ENCODE measurements at places on chromosomes 4 and X. TPM values are rescaled to one million over a fixed set of nuclear protein-coding genes. Genes with fewer than 3 reads are reported as not detected.

- no peaks in the 10 kb centered on the region for H3K4me1 ChIP-seq
- no peak overlapping the region for H3K4me3 ChIP-seq
- H3K27ac ChIP-seq, result no peak overlapping the region
- no peak for DNase-seq
- H3K36me3 ChIP-seq, result no peaks in the 10 kb centered on the region
These were observed 50.6 kb upstream of the EDA start for GRCh38 chrX:69565247-69565815.

DNA sequence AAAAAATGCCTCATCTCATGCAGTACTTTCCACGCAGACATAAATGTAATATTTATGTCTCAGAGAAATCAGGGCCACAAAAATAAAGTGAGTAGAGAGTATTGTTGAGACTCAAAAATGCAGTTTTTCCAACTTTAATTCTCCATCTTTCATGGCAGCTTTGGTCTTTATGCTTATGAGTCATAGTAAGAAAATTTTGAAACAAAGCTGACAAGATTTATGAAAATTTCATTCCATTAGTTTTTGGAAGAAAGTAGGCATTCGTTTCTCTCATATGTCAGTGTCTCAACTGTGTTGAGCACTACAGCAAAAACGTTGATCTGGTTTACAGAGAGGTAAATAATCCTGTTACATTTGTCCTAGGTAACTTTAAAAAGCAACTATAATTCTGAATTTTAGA lies 656.8 kb downstream of the IQCM start:
- H3K27ac ChIP-seq, result no peak overlapping the region
- no peaks in the 10 kb centered on the region for H3K27me3 ChIP-seq
- H3K36me3 ChIP-seq, result no peaks in the 10 kb centered on the region
- H3K4me3 ChIP-seq, result no peak overlapping the region

DNA sequence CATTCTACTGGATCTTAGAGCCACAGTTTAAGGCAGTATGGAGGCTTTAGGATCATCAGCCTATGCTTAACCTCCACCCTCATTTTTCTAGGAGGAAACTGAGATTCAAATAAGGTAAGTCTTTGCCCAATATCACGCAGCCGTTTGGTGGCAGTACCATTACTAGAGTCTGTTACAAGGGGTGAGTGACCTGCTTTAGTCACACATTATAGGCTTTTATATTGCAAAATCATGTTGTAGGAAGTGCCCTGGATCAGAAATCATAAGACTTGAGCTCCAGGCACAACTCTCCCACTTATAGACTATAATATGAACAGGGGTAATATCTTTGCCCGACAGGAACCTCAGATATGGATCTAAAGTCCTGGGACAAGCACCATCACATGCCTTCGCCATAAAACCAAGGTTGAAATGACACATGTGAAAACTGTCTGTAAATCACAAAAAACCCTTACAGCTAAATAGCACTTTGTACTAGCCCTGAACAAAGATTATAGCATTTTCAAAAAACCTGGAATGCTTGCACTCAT lies 19.2 kb downstream of the HPSE start:
- no peaks in the 10 kb centered on the region for H3K27me3 ChIP-seq
- no peak overlapping the region for H3K4me3 ChIP-seq
- no peak for DNase-seq
- no peak overlapping the region for H3K27ac ChIP-seq
- H3K36me3 ChIP-seq, result peaks cover 17% of the 10 kb centered on the region

- no peak for DNase-seq
- no peaks in the 10 kb centered on the region for H3K27me3 ChIP-seq
- H3K4me1 ChIP-seq, result no peaks in the 10 kb centered on the region
These were observed 54.0 kb downstream of the COL25A1 start for GRCh38 chr4:109248322-109248900.

Gene FAT1
- total RNA-seq, result not detected

DNA sequence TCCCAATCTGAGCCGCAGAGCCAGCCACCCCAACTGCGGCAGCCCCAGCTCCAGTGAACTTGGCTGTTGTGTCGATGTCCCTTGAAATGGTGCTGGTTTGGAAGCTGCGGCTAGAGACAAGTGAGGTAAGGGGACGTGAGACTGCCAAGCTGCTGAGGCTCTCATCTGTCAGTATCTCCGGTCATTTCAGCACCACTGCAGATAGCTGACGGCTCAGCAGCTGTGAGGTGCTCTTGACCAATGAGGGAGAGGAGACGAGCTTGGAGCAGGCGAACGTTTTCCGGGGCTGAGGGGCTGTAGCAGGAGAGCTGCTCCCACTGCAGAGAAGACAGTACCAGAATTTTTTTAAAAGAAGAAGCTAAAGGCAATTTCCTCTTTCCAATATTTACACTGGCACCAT lies 175.5 kb upstream of the CASK start:
- H3K27me3 ChIP-seq, result no peaks in the 10 kb centered on the region
- H3K27ac ChIP-seq, result no peak overlapping the region
- no peaks in the 10 kb centered on the region for H3K36me3 ChIP-seq

DNA sequence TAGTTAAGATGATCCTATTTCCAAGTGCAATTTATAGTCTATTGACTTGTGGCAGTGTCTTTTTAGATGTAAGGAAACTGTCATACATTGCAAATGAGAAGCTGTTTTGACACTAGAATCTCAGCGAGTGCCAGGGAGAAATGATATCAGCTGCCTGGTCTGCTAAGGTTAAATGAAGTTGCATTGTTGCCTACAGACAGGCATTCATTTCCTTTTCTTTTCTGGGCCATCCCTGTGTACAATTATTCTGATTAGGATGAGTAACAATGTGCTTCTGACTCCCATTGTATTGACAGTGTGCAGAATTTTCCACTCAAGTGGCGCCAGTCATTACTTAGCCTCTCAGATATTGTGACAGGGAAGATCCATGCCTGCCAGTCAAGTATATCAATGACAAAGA lies 231.2 kb downstream of the GPAT3 start:
- H3K27me3 ChIP-seq, result peaks cover 6% of the 10 kb centered on the region
- no peaks in the 10 kb centered on the region for H3K4me1 ChIP-seq
- DNase-seq, result no peak
- H3K27ac ChIP-seq, result no peak overlapping the region
- no peaks in the 10 kb centered on the region for H3K36me3 ChIP-seq
- H3K4me3 ChIP-seq, result no peak overlapping the region

- peak within 1 kb of the TSS; percentile 48 for H3K4me3 ChIP-seq
- peaks cover 12% of the 10 kb centered on the region for H3K27me3 ChIP-seq
- H3K36me3 ChIP-seq, result no peaks in the 10 kb centered on the region
- DNase-seq, result peak; percentile 14
- no peak within 1 kb of the TSS for H3K27ac ChIP-seq
These were observed at the start of gene CCDC160 for GRCh38 chrX:134236626-134237614. Gene CCDC160 (plus strand): TSS chrX:134237182. CDS start chrX:134244801, 7,619 bp downstream.

- no peaks in the 10 kb centered on the region for H3K4me1 ChIP-seq
- H3K27me3 ChIP-seq, result no peaks in the 10 kb centered on the region
- no peak for DNase-seq
- no peak overlapping the region for H3K27ac ChIP-seq
- no peak overlapping the region for H3K4me3 ChIP-seq
These were observed 144.6 kb downstream of the SOX3 start for GRCh38 chrX:140360284-140360683.

DNA sequence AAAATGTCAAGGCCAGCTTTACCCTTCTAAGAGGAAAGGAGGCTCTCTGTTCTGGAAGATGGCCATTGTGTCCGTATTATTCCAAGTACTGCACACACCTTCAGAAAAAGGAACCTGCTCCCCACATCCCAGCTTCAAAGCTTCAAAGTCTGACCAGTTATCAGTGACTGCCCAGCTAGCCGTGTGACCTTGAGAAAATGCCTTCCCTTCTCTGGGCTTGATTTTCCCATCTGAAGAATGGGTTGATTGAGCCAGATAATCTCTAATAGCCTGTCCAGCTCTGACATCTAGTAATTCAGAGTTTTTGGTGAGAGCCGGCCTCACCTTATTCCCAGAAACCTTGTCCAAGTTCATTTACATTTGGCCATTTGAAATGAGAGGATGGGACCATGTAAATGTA lies 3.0 kb downstream of the LONRF3 start:
- peaks cover 3% of the 10 kb centered on the region for H3K27me3 ChIP-seq
- DNase-seq, result no peak
- H3K36me3 ChIP-seq, result no peaks in the 10 kb centered on the region
- peaks cover 15% of the 10 kb centered on the region for H3K4me1 ChIP-seq
- H3K27ac ChIP-seq, result no peak overlapping the region
- no peak overlapping the region for H3K4me3 ChIP-seq

Gene ZNF674
- 1.6 TPM for total RNA-seq

DNA sequence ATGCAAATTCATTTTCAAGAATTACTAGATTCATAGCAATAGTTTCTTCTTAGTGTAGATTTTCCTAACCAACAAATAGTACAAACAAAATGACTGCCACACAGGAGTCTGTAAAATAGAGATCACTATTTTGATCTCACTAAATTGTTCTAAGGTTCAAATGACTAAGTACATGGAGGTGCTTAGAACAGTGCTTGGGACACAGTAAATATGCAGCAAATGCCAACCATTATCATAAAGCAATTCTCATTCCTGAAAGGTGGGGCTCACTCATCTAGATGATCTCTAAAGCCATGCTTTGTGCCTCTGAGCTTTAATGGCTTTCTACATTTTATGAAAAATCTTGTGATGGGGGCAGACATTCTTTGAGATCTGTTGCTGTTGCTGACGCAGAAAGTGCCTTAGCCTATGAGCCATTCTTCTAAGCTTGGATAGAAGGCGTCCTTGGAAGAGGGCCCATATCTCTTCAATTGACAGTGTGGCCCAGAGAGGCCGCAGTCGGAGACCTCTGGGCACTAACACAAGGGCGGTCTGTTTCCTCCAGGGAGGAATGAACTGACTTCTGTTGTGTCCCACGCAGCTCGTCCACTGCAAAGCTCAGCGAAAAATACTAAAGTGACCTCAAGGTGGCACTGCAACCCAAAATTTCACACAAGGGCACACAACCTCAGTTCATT lies 23.5 kb downstream of the TLR10 start:
- DNase-seq, result no peak
- peak overlapping the region; percentile 4 for H3K4me3 ChIP-seq
- H3K36me3 ChIP-seq, result peaks cover 2% of the 10 kb centered on the region
- no peaks in the 10 kb centered on the region for H3K27me3 ChIP-seq
- H3K27ac ChIP-seq, result peak overlapping the region; percentile 80

GRCh38 chr4:101355246-101355645 lies 7.9 kb upstream of the PPP3CA start:
- peak overlapping the region; percentile 36 for H3K4me3 ChIP-seq
- peaks cover 33% of the 10 kb centered on the region for H3K4me1 ChIP-seq
- no peaks in the 10 kb centered on the region for H3K27me3 ChIP-seq
- H3K36me3 ChIP-seq, result no peaks in the 10 kb centered on the region

DNA sequence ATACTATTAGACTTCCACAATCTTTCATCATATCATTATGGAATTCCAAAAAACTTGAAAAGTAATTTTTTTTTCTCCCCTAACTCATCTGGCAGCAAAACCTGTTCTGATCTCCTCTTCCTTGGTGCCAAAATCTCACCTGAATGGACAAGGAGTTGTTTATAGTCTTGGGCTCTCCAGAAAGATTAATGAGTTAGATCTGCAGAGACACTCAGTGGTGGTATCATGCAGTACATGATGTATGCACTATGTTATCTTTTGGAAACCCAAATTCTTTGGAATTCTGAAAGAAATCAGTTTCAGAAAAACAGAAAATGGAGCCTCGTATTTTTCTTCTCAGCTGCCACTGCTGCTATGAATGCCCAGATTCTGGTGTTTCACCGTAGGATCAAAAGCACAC lies 11.7 kb downstream of the GPM6B start:
- DNase-seq, result no peak
- no peaks in the 10 kb centered on the region for H3K27me3 ChIP-seq
- H3K4me3 ChIP-seq, result no peak overlapping the region
- no peaks in the 10 kb centered on the region for H3K36me3 ChIP-seq

DNA sequence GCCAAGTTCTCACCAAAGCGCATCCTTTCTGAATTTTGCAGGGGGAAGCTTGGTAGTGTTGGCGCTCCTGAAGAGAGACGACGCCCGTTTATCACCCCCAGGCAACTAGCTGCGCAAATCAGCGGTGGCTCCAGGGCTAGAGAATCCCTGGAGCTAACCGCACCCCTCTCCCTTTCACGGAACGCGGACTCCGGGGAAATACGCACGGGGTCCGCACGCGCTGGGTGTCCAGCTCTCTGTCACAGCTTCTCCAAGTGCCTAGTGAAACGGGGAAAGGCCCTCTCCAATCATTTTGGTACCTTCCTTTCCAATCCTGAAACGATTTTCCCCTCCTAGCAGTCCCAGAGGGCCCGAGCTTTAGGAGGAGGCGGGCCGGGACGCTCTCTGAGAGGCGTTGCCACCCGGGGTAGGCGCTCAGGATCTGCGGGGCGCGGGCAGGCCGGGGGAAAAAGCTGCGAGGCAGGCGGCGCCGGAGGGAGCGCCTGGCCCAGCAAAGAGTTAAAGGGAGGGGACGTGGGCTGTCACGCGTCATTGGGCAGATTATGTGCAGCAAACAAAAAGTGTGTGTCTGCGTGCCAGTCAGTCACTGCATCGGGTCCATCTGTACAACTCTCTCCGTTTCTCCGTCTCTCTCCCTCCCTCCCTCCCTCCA lies at the start of gene PRDM8:
Gene PRDM8, plus strand, starts transcription at position 582 of the 652 bp plus-strand sequence. CDS start 2,578 bp downstream, outside the sequence.
- H3K36me3 ChIP-seq, result peaks cover 2% of the 10 kb centered on the region
- peaks cover 12% of the 10 kb centered on the region for H3K27me3 ChIP-seq
- peak within 1 kb of the TSS; percentile 59 for H3K27ac ChIP-seq
- H3K4me1 ChIP-seq, result peaks cover 40% of the 10 kb centered on the region
- DNase-seq, result no peak
- H3K4me3 ChIP-seq, result peak within 1 kb of the TSS; percentile 75

Gene SSX2
- not detected for total RNA-seq
